Tongue (tissue), 3 donors: ENCODE measurements at places on chromosomes 16 and 17. TPM values are rescaled to one million over a fixed set of nuclear protein-coding genes. Genes with fewer than 3 reads are reported as not detected.
A peak's percentile ranks its signal among the peaks of the same experiment; 100 is the strongest.

- no peak for DNase-seq
Measured at GRCh38 chr16:77805398-77805797, 17.0 kb downstream of the VAT1L start.

GRCh38 chr17:61465550-61466237 is 13.5 kb downstream of the TBX4 start:
- DNase-seq, result no peak

ADGRG1 gene
- total RNA-seq, result 26.9 TPM

PIMREG gene
- 12.3 TPM for total RNA-seq

BICDL2 gene
- 15.8 TPM for total RNA-seq

GRCh38 chr16:13839577-13839976 is 80.4 kb upstream of the ERCC4 start:
- DNase-seq, result no peak

DNA sequence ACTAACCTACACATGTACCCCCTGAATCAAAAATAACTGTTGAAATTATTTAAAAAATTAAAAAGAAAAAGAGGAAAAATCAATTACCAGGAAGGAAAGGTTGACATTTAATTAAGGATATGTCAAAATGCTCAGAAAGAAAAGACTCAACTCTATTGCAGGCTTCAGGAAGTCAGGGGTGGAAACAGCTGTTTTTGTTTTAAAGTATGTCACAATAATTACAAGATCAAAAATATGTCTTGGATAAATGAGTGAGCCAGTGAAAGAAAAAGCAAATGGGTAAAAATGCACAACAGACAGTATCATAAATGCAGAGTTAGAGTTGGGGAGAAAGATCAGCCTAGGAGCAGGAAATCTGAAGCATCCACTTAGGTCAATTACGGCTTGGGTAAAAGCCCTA is 146.0 kb downstream of the CDH11 start:
- no peak for DNase-seq

DNA sequence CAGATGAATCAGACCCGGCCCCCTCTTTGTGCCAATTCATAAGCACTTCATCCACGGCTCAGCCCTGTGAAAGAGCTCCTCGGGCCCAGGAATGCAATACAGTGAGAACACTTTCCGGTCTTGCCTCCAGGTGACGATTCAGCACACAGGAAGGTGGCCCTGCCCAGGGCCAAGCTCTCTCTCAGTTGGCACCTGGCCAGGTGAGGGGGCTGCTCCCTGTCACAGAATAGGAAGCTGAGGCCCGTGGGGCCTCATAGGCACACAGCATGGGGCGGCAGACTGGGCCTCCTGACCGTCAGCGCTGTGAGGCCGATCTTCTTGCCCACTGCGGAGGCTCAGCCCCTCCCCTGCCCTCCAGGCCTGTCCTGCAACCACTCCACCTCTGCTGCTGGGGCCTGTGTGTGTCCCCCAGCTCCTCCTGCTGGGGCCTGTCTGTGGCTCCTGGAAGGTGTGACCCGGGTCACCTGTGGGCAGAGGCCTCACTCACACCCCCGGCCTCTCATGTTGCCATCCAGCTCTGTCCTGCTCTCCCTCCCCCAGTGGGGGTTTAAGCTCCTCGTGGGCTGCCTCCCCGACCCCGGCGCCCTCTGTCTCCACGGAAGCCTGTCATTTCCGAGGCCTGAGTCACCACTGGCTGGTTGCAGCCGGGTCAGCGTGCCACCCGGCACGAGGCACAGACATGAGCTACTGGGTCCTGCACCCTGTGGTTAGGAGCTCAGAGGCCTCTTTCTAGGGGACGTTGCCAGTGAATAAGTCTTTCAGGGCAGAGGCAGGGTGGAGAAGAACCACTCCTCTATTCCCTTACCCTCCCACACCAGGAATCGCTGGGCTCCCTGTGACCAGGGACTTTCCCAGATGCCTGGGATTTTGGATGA is 114.4 kb downstream of the SEC14L1 start:
- peak; percentile 63 for DNase-seq

ZP2 gene
- total RNA-seq, result 2.1 TPM

GRCh38 chr17:30290696-30291542 is 825 bp downstream of the BLMH start:
- peak; percentile 55 for DNase-seq

GRCh38 chr17:39261286-39261685 is 35.5 kb upstream of the STAC2 start:
- DNase-seq, result no peak

DNA sequence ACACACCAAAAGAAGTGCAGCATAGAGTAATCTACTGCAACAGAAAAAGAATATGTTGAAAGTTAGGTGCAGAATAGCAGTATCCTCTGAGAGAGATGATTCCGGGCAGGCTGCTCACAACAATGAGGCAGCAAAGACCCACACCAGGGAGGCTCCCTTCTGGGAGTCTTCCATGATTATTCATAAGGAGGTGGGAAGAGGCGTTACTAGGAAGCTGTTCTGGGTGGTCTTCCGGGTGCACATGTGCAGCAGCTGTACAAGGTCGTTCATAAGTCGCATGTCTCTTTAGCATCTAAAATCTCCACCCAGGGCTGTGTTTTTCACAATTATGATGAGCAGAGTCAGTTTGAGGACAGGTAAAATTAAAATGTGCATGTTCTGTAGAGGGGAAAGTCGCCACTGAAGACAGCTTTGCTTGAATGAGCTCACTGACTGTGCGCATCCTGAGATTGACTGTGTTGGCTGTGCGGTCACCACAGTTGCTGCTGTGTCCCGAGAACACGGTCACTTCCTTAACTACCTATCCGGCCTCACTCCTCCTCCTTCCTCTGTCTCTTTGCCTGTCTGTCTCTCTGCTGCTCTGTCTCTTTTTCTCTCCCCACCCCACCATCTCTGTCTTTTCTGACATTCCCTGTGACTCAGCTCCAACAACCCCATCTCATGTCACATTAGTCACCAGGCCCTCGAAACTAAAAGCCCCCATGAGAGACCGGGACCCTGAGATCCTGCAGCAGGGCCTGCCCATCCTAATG is 125.5 kb upstream of the HSBP1 start:
- peak; percentile 47 for DNase-seq

LRRC37B gene
- total RNA-seq, result 10.1 TPM

SMIM36 gene
- total RNA-seq, result not detected

DNA sequence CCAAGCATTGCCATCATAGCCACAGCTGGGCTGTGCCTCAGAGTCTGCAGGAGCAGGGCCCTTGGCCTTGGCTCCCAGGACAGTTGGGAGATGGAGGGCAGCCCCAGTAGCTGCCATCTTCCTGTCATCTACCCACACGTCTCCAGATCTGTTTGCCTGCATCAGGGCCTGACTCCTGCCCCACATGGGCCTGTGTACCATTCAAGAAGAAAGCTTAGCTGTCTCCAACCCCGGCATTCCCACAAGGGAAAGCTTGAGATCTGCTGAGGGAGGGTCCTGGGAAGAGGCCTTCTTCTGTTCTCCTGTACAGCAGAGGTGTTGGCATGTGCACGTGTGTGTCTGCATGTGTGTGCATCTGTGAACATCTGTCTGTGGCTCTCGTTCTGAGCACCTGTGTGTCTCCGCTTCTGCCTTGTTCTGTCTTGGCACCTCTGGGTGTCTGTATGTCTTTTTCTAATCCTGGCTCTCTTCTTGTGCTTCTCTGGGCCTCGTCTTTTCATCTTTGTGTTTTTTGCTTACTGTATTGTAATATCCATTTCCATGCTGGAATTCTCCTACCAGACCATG is 122.2 kb downstream of the MRM1 start:
- DNase-seq, result no peak

C16orf92 gene
- not detected for total RNA-seq

GRCh38 chr17:34265711-34266110 is 4.3 kb upstream of the CCL7 start:
- DNase-seq, result no peak

DNA sequence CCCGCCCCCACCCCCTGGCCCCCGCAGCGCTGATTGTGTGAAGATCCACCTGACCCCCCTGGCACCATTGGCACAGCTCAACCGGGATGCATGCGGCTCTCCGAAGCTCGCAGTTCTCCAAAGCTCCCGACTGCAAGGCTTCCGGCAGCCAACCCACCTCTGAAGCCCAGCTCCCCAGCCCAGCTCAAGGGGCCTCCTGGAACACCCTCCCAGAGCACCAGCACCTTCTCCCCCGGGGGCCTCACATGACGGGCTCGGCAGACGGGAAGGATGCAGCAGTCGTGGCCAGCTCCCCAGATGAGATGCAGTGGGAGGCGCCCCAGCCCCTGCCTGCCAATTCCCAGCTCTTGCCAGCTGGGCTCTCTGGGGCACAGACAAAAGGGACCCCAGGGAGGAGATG is 215.3 kb downstream of the ZNF423 start:
- peak; percentile 54 for DNase-seq

- DNase-seq, result no peak
Measured at GRCh38 chr16:49503256-49504022, 129.8 kb downstream of the C16orf78 start.

DNA sequence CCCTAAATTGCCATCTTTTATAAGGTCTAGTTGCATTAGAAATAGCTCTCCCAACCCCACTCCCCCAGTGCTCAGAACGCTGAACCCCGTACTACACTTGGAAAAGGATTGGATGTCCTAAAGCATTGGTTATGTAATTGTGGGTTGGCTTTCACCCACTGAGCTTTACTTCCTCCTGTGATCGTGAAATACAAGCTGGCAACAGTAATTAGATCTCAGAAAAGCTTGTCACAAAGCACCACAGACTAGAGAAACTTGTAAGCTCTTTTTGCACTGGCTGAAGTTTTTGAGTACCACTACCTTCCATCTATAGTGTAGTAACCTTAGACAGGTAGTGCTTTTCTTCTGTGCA is 54.4 kb downstream of the SIAH1 start:
- no peak for DNase-seq
